ENCODE measurements at places on chromosomes 4 and X. TPM values are rescaled to one million over a fixed set of nuclear protein-coding genes. Genes with fewer than 3 reads are reported as not detected.

Gene SLC10A4
- total RNA-seq = 1.1 TPM

Gene LRAT
- total RNA-seq = 0.64 TPM

Gene NPY5R
- not detected for total RNA-seq

Gene RELL1
- 26.2 TPM for total RNA-seq

Gene ESX1
- total RNA-seq = 31.9 TPM

Gene STATH
- total RNA-seq = not detected

Gene SRD5A3
- 6.6 TPM for total RNA-seq

Gene TMEM255A
- total RNA-seq = 0.62 TPM

Gene ATP8A1
- 18.6 TPM for total RNA-seq

Gene MGARP
- 3.7 TPM for total RNA-seq

Gene EDA2R
- total RNA-seq = 3.8 TPM

Gene USP17L15
- not detected for total RNA-seq

DNA sequence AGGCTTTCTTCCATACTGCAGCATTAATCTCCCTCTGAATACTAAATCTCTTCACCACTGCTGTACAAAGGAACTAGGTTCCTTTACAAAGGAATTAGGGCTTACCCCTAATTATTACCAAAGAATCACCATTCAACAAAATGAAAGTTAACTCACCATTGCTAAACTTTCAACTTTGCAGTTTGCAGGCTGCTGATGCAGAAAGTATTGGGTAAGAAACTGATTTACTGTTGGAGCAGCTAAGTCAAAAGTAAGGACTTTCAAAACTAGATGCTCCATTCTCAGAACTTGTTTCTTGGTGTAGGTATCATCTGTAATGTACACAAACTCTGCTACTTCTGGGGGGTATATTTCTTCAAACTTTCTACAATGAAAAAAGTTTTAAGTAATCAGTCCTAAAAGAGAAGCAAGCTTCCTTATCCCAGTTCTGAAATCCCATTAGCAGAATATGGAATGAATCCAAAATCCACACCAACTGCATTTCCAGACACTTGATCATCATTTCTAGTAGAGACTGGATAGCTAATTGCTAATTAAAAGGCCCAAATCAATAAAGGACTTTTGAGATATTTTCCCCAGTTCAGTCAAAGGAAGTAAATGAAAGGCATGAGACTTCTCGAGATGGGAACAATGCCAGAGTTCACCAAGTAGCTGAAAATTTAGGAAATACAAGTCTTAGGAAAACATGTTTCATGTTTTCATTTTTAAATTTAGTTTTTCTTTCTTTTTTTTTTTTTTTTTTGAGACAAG is 4.3 kb downstream of the CCNA2 start:
- no peak overlapping the region for H3K4me3 ChIP-seq
- H3K27me3 ChIP-seq = no peaks in the 10 kb centered on the region
- H3K27ac ChIP-seq = no peak overlapping the region
- no peaks in the 10 kb centered on the region for H3K36me3 ChIP-seq

- no peak for DNase-seq
- no peaks in the 10 kb centered on the region for H3K36me3 ChIP-seq
- H3K27ac ChIP-seq = no peak overlapping the region
These were observed 717 bp downstream of the MGAT4D start for GRCh38 chr4:140497405-140497746.

DNA sequence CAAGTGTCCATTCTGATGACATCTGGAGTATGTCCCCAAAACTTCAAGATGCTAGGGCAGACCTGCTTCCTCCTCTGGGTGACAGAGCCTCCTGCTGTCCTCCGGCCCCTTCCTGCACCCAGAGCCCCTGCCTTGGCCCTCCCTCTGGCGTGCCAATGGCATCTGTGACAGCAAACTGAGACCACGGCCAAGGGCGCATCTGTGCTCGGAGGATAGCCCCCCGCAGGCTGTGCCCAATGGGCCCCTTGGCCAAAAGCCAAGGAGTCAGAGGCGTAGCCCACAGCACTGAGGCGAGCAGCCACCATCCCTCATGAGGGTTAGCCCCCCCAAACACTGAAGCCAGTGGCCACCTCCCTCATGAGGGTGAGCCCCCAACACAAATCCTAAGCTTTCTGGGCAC is 7.9 kb downstream of the LRPAP1 start:
- no peaks in the 10 kb centered on the region for H3K27me3 ChIP-seq
- H3K4me1 ChIP-seq = no peaks in the 10 kb centered on the region
- H3K4me3 ChIP-seq = no peak overlapping the region
- no peak overlapping the region for H3K27ac ChIP-seq
- peaks cover 6% of the 10 kb centered on the region for H3K36me3 ChIP-seq

DNA sequence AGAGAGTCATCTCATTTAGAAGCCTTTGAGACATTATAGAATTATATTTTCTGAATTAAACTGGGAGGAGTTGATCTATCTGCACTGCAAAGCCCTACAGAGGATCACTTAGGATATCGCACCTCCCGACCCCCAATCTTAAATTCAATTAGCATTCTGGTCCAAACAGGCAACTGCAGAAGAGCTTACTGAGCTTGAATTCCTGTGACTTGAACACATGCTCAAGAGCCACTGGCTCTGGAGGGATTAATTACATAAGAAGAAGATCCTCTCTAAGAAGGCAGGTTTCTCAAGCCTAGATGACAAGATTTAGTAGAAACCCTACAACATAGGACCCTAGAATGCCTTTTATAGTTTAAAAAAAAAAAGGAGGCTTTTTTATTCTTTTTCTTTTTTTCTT is 548.9 kb downstream of the ARAP2 start:
- no peaks in the 10 kb centered on the region for H3K27me3 ChIP-seq
- no peaks in the 10 kb centered on the region for H3K4me1 ChIP-seq
- DNase-seq = no peak
- H3K4me3 ChIP-seq = no peak overlapping the region

- H3K27me3 ChIP-seq = no peaks in the 10 kb centered on the region
- H3K4me1 ChIP-seq = no peaks in the 10 kb centered on the region
- no peak overlapping the region for H3K4me3 ChIP-seq
- H3K27ac ChIP-seq = no peak overlapping the region
These were observed 193.6 kb upstream of the BANK1 start for GRCh38 chr4:101596781-101597552.

- no peak for DNase-seq
- no peak overlapping the region for H3K27ac ChIP-seq
- no peak overlapping the region for H3K4me3 ChIP-seq
- no peaks in the 10 kb centered on the region for H3K4me1 ChIP-seq
These were observed 94.3 kb upstream of the GPM6A start for GRCh38 chr4:175906384-175906783.

GRCh38 chr4:177737387-177737940 is 295.2 kb upstream of the AGA start:
- DNase-seq = no peak
- no peaks in the 10 kb centered on the region for H3K27me3 ChIP-seq
- no peak overlapping the region for H3K27ac ChIP-seq
- H3K36me3 ChIP-seq = no peaks in the 10 kb centered on the region
- no peak overlapping the region for H3K4me3 ChIP-seq

DNA sequence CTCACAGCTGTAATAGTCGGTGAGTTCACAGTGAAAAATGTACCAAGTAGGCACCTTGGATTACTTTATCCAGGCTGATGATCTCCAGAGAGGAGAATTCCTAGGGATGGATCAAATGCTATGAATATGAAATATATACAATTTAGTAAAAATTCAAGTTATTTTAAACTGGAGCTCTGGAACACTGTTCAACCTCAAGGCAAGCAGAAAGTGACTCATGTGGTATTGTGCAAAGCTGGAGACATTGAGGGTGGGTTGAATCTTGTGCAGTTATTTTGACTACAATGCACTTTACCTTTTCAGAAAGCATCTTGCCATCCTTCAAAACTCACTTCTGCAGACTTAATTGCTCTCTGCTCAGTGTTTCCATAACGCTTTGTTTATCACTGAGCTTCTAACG is 43.4 kb downstream of the OSTC start:
- H3K4me1 ChIP-seq = no peaks in the 10 kb centered on the region
- no peak overlapping the region for H3K27ac ChIP-seq
- no peak for DNase-seq
- H3K4me3 ChIP-seq = no peak overlapping the region

- H3K36me3 ChIP-seq = no peaks in the 10 kb centered on the region
- no peak overlapping the region for H3K4me3 ChIP-seq
- no peak for DNase-seq
- H3K27ac ChIP-seq = no peak overlapping the region
These were observed 81.0 kb upstream of the KLF3 start for GRCh38 chr4:38582889-38583470.

GRCh38 chr4:89640620-89641366 is 196.2 kb downstream of the SNCA start:
- no peaks in the 10 kb centered on the region for H3K27me3 ChIP-seq
- H3K27ac ChIP-seq = no peak overlapping the region
- H3K4me1 ChIP-seq = no peaks in the 10 kb centered on the region
- H3K36me3 ChIP-seq = no peaks in the 10 kb centered on the region
- no peak overlapping the region for H3K4me3 ChIP-seq

- H3K27ac ChIP-seq = no peak overlapping the region
- peaks cover under 1% of the 10 kb centered on the region for H3K4me1 ChIP-seq
- no peak overlapping the region for H3K4me3 ChIP-seq
- no peaks in the 10 kb centered on the region for H3K36me3 ChIP-seq
- H3K27me3 ChIP-seq = no peaks in the 10 kb centered on the region
- DNase-seq = no peak
These were observed 21.2 kb downstream of the SLC2A9 start for GRCh38 chr4:9999956-10000561.

GRCh38 chr4:168710353-168710946 is 213.6 kb downstream of the PALLD start:
- peak overlapping the region; percentile 9 for H3K27ac ChIP-seq
- no peak overlapping the region for H3K4me3 ChIP-seq
- no peaks in the 10 kb centered on the region for H3K4me1 ChIP-seq
- DNase-seq = peak; percentile 46
- H3K36me3 ChIP-seq = no peaks in the 10 kb centered on the region

DNA sequence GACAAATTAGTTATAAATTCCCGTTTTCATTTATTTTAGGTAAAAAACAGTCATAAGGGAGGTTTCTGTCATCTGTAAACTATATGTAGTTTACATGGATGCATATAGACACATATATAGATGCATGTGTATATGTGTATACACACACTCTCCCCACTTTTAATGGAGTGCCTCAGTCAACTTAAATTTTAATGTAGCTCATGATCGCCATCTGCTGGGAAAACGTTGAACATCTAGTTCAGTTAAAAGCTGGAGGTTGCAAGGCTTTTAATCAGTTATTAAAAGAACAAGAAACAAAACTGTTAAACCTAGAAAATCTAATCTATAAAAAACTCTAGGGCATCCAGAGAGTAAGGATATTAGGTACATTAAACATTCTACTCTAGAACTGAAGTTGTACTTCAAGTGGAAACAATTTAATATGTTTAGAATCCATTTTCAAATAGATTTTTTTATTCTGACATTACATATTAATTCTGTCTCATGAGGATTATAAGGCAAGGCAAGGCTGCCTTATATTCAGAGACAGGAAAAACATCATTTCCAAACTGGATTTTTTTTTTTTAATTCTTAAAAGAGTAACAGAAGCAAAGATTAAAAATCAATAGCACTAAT is 122.6 kb downstream of the SHISA3 start:
- no peak overlapping the region for H3K27ac ChIP-seq
- no peaks in the 10 kb centered on the region for H3K36me3 ChIP-seq

GRCh38 chr4:70496231-70496630 is 22.1 kb upstream of the AMTN start:
- H3K36me3 ChIP-seq = no peaks in the 10 kb centered on the region
- DNase-seq = no peak
- no peaks in the 10 kb centered on the region for H3K27me3 ChIP-seq
- H3K4me3 ChIP-seq = no peak overlapping the region
- H3K4me1 ChIP-seq = no peaks in the 10 kb centered on the region
- H3K27ac ChIP-seq = no peak overlapping the region

GRCh38 chrX:32280921-32281320 is 930.4 kb downstream of the DMD start:
- H3K36me3 ChIP-seq = no peaks in the 10 kb centered on the region
- H3K27me3 ChIP-seq = no peaks in the 10 kb centered on the region
- DNase-seq = no peak
- no peak overlapping the region for H3K27ac ChIP-seq
- H3K4me3 ChIP-seq = no peak overlapping the region
